Neural crest cell (in vitro differentiated cells): ENCODE measurements at places on chromosomes 13 and 19.

- no peak overlapping the region for H3K4me3 ChIP-seq
- H3K27ac ChIP-seq, result no peak overlapping the region
Observed at GRCh38 chr19:47523473-47523872, 8.6 kb upstream of the NAPA start.

- no peak overlapping the region for H3K4me3 ChIP-seq
- no peaks in the 10 kb centered on the region for H3K27me3 ChIP-seq
- no peak overlapping the region for H3K27ac ChIP-seq
- no peaks in the 10 kb centered on the region for H3K4me1 ChIP-seq
- H3K36me3 ChIP-seq, result no peaks in the 10 kb centered on the region
Observed at GRCh38 chr13:108812165-108812564, 182.8 kb downstream of the MYO16 start.

DNA sequence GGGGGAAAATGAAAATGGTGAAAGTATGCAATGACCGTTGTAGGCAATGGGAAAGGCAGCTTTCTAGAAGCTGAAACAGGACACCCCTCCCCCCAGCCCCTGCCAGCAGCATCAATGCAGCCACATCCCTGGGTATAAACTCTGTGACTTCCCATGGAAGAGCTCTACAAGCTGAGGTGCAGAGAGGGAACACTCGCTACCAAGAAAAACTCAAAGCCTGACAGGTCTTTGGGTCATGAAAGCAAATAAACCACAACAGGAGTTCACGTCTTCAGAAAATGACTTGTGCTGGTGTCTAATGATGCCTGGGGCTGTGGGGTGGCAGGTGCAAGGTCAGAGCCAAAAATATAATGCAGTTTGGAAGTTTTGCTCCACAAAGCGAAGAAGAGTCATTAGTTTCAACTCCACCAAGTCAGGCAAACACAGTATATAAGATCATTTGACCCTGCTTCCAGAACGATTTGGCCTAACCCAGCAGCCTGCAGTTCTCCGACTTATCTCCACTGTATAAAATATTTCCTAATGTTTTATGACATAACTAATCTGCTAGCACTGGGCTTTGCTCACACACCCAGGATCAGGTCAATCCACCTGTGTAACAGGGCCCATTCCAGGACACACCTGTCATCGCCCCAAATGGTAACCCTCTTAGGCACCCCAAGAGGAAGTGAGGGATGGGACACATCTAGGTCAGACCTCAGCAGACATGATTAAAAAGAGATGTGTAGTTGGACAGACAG, 102.1 kb downstream of the IRS2 start:
- no peaks in the 10 kb centered on the region for H3K36me3 ChIP-seq
- H3K27me3 ChIP-seq, result no peaks in the 10 kb centered on the region
- DNase-seq, result no peak
- no peaks in the 10 kb centered on the region for H3K4me1 ChIP-seq
- no peak overlapping the region for H3K27ac ChIP-seq

DNA sequence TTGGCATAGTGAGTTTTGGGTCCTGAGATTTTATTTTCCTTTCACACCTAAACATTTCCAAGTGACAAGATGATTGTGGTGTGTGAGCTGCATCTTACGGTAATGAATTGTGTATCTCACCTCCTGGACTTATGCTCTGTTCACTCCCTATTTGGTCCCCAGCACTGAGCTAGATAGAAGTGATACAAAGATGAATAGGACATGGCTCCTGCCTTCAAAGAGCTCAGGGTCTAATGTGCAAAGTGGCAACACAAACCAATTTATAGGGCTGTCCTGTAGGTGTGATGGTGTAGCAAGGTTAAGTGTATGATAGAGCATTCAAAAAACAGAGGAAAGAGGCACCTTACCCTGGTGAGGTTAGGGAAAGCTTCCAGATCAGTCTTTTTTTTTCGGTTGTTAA, 17.6 kb upstream of the TNFRSF19 start:
- H3K27me3 ChIP-seq, result no peaks in the 10 kb centered on the region
- no peak overlapping the region for H3K27ac ChIP-seq
- H3K4me1 ChIP-seq, result peaks cover 25% of the 10 kb centered on the region
- H3K36me3 ChIP-seq, result no peaks in the 10 kb centered on the region

GRCh38 chr19:41195675-41196497, 2.9 kb downstream of the CYP2S1 start:
- H3K36me3 ChIP-seq, result no peaks in the 10 kb centered on the region
- peaks cover 59% of the 10 kb centered on the region for H3K27me3 ChIP-seq
- no peak overlapping the region for H3K4me3 ChIP-seq
- peaks cover 13% of the 10 kb centered on the region for H3K4me1 ChIP-seq

DNA sequence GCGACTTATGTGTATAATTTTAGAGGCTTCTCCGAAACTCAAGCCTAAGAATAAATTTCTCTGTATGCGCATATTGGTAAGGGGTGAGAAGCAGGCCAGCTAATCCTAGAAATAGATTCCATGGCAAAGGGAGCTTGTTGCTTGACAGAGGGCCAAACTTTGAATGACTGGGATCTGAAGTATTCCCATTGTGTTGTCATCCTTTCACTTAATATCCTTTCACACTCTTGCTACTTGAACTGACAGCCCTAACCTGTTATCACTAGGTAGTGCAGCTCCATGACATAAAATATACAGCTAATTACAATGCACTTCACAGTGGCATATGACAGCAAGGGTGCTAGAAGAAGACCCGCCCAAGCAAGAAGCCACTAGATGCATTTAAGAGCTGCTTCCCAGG, 309.8 kb downstream of the OXGR1 start:
- H3K4me1 ChIP-seq, result no peaks in the 10 kb centered on the region
- H3K27ac ChIP-seq, result no peak overlapping the region
- DNase-seq, result no peak
- no peak overlapping the region for H3K4me3 ChIP-seq

DNA sequence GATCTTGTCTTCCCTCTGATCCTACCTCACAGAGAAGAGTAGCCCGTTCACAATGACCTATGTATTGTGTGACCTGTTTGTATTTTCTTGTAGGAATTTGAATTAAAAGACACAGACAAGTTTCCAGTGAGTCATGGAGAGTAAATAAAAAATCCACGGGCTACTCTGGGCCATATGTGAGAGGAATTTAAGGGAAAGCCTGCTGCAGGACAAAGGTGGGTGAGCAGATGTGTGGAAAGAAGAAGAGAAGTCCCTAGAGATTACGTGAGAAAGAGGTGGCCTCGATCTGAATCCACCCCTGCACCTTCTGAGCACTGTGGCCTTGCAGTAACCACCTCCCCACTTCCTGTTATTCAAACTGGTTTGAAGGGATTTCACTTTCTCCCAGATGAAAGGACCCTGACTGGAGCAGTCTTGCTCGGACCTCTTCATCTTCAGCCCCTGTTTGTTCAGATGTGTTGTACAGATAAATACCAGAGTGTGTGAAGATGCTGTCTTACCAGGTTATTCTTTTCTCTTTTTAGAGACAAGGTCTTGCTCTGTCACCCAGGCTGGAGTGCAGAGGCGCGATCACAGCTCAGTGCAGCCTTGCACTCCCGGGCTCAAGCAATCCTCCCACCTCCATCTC, 205.4 kb downstream of the PDS5B start:
- H3K4me1 ChIP-seq, result peaks cover 5% of the 10 kb centered on the region
- H3K27me3 ChIP-seq, result no peaks in the 10 kb centered on the region
- H3K36me3 ChIP-seq, result peaks cover 3% of the 10 kb centered on the region

DNA sequence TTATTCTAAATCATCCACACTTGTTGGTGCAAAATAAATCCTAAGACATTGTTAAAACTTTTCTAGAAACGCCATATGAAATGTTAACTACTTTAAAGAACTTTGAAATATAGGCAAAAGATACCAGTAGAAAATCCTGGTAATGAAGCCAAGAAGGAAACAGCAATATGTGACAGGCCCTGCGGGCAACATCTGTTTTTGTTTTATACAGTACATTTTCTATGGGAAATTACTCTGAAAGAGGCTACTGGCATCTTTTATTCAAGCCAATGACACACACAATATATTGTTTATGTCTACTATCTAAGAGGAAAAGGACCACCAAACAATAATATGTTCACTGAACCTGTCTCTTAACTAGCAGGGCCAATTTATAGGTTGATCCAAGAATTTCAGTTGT, 829.7 kb downstream of the PCDH17 start:
- H3K27me3 ChIP-seq, result no peaks in the 10 kb centered on the region
- no peak overlapping the region for H3K4me3 ChIP-seq
- H3K4me1 ChIP-seq, result no peaks in the 10 kb centered on the region
- no peak for DNase-seq

- no peak for DNase-seq
- peak overlapping the region; percentile 43 for H3K4me3 ChIP-seq
- peaks cover 3% of the 10 kb centered on the region for H3K36me3 ChIP-seq
- no peak overlapping the region for H3K27ac ChIP-seq
Observed at GRCh38 chr19:10417541-10418234, 2.6 kb upstream of the PDE4A start.

- DNase-seq, result no peak
- H3K27ac ChIP-seq, result no peak overlapping the region
- H3K27me3 ChIP-seq, result no peaks in the 10 kb centered on the region
- no peak overlapping the region for H3K4me3 ChIP-seq
- H3K36me3 ChIP-seq, result no peaks in the 10 kb centered on the region
Observed at GRCh38 chr13:80030491-80030890, 310.4 kb downstream of the SPRY2 start.

DNA sequence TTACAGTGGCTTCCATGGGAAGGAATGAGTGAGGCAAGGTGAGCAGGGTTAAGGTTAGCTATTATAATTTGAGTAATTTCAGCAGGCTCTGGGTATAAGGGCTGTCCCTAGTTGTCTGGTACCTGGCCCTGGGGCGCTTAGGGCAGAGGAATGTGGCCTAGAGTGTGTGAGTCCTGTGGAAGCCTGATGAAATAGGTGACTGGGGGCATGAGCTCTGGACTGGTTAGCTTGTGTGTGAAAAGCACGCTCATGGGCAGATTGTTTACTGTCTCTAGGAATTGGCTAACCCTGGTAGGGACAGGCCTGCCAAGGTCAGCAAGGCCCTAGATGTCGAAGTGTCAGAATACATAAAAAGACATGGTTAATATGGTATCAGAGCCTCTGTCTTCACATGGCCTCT, 42.5 kb downstream of the SPRYD7 start:
- no peak overlapping the region for H3K27ac ChIP-seq
- no peaks in the 10 kb centered on the region for H3K27me3 ChIP-seq
- H3K4me3 ChIP-seq, result no peak overlapping the region
- DNase-seq, result no peak
- no peaks in the 10 kb centered on the region for H3K4me1 ChIP-seq
